ENCODE measurements at places on chromosomes 16 and 17. TPM values are rescaled to one million over a fixed set of nuclear protein-coding genes. Genes with fewer than 3 reads are reported as not detected.

Gene MPP3
- 0.47 TPM for total RNA-seq

Gene CCL7
- not detected for total RNA-seq

Gene HAP1
- not detected for total RNA-seq

Gene TPSD1
- not detected for total RNA-seq

Gene RAMP2
- total RNA-seq, result not detected

Gene ZNF19
- 1.7 TPM for total RNA-seq

Gene RFWD3
- 112 TPM for total RNA-seq

Gene MFSD6L
- total RNA-seq, result 0.13 TPM

Gene ACACA
- 122 TPM for total RNA-seq

Gene DPEP3
- not detected for total RNA-seq

Gene MYH11
- not detected for total RNA-seq

Gene TMED6
- total RNA-seq, result 1.2 TPM

Gene ITGA2B
- total RNA-seq, result 0.44 TPM

Gene KRTAP9-2
- not detected for total RNA-seq

Gene TM4SF5
- total RNA-seq, result not detected

Gene FBXO39
- 0.29 TPM for total RNA-seq

Gene PPP1R27
- not detected for total RNA-seq

Gene CCNF
- 46.7 TPM for total RNA-seq

Gene OR3A2
- 0.24 TPM for total RNA-seq

Gene CHST5
- total RNA-seq, result not detected

Gene CCT6B
- 0.96 TPM for total RNA-seq

Gene NPIPB8
- 0.70 TPM for total RNA-seq

Gene COG7
- total RNA-seq, result 24.1 TPM

Gene PMP22
- 0.54 TPM for total RNA-seq

Gene CDC6
- total RNA-seq, result 130 TPM

Gene KCNH6
- total RNA-seq, result not detected

Gene NECAB2
- total RNA-seq, result not detected
